NCI-H2107 (cell line): ENCODE measurements at places on chromosomes 6 and 20.

GRCh38 chr20:52420805-52421204 is 229.2 kb upstream of the ZFP64 start:
- DNase-seq: no peak

- no peak for DNase-seq
Observed at GRCh38 chr20:24990810-24991252, 1.7 kb downstream of the APMAP start.

GRCh38 chr6:107342144-107342543 is 117.2 kb downstream of the PDSS2 start:
- no peak for DNase-seq

GRCh38 chr20:59143326-59143725 is 20.3 kb upstream of the ZNF831 start:
- no peak for DNase-seq

DNA sequence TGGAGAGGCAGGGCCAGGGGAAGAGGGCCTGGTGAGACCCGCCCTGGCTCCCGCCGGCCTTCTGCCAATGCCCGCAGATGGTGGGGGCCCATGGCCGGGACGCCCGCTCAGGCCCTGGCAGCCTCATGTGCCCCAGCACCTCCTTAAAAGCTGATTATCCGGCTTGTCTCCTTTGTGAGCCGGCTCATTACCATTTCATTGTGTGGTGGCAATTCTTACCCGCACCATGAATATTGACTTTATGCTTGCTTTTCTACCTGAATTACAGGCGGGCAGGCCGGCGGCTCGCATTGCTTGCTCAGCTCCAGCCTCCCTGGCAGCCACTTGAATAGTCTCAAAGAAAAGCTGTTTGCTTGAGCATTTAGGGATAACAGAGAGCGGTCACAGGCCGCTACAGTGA is 120.0 kb upstream of the JAG1 start:
- no peak for DNase-seq

DNA sequence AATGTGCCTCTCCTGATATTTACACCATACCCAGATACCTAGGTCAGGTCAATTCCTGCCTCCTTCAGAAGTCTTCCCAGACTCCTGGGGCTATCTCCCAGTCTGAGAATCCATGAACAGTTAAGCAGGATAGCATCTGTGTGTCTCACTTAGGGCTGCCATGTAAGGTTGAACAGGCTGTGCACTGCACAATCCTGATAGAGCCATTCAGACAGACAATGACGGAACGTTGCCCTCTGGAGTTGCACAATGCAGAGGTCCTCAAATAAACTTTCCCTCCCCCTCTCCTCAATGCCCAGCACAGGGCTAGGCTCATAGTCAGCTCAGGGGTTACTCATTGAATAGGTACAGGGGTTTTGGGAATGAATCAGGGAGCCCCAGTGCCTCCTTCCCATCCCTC is 89.7 kb downstream of the CD40 start:
- DNase-seq: no peak

GRCh38 chr20:17909869-17910321 is 58.7 kb downstream of the SNX5 start:
- DNase-seq: no peak

- DNase-seq: no peak
Observed at GRCh38 chr20:48684501-48685041, 143.2 kb downstream of the PREX1 start.

DNA sequence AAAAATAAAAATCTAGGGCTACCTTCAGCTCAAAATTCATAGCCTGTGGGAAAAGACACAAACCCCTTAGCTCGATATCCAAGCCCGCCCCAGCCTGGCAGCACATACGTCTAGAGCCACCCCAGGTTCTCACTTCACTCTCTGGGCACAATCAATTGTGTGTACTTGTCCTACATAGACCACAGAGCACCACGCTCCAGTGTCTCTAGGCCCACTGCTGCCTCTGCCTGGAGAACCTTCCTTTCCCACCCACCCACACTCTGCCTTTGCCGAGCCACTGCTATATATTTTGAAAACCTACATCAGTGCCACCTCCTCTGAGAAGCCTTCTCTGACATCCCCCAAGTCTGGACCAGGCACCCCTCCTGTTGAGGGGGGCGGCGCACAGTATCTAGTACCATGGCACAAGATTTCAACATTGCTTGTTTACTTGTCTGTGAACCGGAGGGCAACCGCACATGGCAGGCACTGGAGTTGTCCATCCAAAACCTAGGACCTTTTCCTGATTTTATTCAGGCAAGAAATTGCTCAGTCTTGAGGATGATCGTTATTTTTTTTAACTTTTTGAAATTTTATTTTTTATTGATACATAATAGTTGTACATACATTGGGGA is 141.5 kb downstream of the UNC5CL start:
- no peak for DNase-seq

- no peak for DNase-seq
Observed at GRCh38 chr6:151716526-151716932, 91.0 kb upstream of the ESR1 start.

DNA sequence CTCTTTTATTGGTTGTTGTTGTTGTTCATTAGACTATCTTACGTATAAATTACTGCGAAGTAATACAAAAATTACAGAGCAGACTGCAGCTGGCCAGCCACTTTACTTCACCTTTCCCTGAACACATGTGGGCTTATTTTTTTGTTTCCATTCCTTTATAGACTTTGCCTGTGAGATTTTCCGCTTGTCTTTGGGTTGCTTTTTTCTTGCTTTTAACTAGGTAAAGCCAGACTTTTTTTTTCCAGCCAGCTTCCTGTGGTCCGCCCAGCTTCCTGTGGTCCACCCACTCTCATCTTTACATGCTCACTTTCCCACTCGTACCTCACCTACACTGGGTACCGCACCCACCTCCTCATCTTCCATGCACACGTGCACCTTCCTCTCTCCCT is 79.0 kb downstream of the IPCEF1 start:
- no peak for DNase-seq

DNA sequence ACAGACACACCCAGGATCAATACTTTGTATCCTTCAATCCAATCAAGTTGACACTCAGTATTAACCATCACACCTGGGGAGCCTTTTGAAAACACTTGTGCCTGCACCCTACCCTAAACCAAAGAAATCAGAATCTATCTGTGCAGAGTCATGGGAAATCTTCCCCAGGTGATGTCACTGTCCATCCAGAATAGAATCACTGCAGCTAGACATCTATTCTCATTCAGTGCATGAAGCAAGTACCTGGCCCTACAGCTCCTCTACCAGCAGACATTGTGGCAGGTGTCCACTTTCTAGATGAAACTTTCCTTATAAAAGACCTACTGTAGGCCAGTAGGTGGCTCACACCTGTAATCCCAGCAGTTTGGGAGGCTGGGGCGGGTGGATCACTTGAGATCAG is 262.4 kb upstream of the MARCKS start:
- DNase-seq: no peak

DNA sequence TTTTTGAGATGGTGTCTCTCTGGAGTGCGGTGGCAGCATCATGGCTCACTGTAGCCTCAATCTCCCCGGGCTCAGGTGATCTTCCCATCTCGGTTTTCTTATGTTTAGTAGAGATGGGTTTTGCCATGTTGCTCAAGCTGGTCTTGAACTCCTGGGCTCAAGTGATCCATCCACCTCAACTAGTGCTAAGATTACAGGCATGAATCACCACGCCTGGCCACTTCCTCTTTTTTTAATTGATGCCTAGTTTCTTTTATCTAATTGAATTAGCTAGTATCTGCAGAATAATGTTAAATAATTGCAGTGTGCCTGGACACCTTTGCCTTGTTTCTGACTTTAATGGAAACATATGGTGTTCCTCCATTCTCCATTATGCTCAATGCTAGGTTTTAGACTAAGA is 38.4 kb upstream of the SLC22A16 start:
- no peak for DNase-seq

- no peak for DNase-seq
Observed at GRCh38 chr6:105382496-105382895, 20.4 kb downstream of the PREP start.

- no peak for DNase-seq
Observed at GRCh38 chr6:33312361-33313104, 1.3 kb downstream of the TAPBP start.

DNA sequence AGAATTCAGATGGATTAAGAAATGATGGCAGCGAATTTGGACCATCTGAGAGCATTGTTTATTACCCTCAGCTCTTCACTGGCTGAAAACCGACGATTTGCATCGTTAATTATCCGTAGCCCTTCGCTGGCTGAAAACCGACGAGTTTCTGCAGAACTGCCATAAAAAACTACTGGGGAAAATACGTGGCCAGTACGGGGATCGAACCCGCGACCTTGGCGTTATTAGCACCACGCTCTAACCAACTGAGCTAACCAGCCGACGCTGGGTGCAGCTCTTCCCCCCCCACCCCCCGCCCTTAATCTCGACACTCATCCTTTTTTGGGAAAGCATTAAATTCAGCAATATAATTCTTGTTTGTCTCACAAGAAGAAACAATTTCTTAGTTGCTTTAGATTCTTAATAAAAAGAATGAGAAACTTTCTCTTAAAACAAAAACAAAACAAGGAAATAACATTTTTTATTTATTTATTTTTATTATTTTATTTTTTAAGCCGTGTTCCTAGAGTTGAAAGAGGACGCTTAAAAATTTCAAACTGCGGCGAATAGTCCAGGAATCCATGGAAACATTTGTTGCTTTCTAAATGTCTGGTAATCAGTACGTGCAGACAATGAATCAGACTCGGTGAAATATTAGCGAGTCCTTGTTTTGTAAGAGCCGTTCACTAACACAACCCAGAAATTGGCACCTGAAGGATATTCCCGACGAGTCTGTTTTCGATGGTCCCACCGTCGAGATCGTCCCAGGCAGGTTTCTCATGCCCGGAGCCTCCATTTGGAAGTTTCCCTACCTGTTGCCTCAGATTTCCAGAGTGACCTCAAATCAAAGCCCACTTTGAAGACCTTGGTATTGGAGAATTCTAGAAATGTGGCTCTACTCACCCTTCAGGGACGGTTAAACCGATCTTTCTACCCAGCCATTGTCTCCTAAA is 27.8 kb downstream of the PRSS16 start:
- no peak for DNase-seq
